ENCODE measurements at places on chromosomes 11 and 22.

- DNase-seq: peak; percentile 57
Measured at GRCh38 chr11:120079750-120080610, 57.9 kb downstream of the TRIM29 start.

DNA sequence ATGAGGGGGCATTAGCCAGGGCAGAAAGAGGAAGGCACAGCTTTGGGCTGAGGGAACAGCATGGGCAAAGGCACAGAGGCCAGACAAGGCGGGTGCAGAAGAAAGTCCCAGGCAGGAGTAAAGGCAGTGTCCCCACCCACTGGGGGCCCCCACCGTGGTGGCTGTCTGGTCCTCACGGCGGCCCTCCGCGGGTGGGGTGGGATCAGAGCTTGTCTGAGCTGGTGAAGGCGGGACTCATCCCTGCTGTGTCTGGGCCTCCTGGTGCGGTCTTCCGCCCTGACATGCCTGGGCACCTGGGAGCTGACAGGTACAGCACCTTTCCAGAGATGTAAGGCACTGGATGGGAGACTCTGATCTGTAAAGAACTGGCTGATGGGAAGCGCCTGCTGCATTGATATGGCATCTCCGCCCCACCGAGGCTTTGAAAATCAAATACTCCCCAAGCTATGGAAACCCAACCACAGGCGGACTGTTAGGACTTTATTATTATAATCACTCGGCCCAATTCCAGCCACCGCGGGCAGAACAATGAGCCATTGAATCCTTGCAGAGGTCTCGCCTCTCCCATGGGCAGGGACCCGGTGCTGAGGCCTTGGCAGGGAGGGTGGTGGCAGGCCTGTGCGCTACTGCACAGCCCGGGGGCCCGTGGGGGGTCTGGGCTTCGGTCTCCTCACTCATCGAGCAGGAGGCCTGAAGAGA, 14.2 kb upstream of the GNB1L start:
- DNase-seq: no peak

DNA sequence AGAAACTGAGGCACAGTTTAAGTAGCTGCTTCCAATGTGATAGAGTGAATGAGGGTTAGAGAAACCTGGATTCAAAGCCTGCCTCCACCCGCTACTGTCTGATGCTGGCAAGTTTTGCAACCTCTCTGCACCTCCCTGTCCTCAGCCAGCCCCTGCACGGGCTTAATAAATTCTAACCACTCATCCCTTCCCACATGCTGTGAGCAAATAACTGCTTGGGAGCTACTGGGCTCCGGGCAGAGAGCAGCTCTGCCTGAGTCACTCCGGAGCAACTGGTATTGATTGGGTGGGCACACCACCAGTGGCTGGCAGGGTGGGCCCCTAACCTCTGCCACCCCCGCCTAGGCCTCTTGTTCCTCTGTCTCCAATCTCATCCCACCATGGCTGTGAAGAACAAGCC, 104.3 kb upstream of the SYT13 start:
- peak; percentile 48 for DNase-seq

DNA sequence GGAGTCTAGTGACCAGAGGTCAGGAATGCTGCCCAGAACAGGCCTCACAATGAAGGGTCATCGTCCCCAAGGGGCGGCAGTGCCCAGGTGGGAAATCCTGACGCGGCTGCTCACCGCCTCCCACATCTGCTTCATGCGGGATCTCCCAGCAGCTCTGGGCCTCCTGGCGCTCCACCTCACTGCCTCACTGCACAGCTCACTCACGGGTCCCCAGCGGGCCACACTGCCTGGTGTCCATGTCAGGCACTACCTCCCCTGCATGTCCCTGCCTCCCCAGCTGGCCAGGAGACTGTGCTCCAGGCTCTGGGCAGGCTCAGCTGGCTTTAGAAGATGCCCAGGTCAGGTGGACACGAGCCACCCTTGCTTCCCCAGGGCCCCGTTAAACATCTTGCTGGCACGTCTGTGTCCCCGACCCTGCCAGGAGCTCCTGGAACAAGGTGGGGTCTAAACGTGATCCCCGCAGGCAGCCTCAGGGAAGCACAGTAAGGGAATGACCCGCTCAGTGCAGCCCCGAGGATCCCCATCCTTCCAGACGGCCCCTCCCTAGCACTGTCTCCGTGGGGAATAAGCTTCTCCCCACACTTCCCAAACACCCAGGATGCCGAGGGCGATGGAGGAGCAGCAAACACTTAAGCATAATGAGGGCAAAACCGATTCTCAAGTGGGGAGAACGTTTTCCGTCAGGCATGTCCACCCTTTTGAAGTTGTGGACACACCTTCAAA, 93.2 kb downstream of the TRMU start:
- no peak for DNase-seq

DNA sequence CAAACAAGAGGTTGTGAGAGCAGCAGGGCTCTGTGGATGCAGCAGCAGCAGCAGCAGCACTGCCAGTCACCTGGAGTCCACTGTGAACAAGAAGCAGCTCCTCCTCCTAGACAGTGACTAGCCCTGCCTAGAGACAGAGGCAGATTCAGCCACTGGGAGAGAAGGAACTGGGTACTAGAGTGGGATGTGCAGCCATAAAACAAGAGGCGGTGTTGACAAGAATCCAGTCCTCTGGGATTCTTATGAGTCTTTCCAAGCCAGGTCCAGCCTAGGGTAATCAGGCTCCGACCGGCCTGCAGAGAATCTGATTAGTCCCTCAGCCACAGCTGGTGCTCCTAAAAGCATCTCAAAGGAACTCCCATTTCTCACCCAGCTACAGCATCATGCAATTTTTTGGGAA, 83.9 kb upstream of the USP47 start:
- DNase-seq: peak; percentile 20

GRCh38 chr22:35214968-35215367, 42.3 kb upstream of the HMGXB4 start:
- no peak for DNase-seq

DNA sequence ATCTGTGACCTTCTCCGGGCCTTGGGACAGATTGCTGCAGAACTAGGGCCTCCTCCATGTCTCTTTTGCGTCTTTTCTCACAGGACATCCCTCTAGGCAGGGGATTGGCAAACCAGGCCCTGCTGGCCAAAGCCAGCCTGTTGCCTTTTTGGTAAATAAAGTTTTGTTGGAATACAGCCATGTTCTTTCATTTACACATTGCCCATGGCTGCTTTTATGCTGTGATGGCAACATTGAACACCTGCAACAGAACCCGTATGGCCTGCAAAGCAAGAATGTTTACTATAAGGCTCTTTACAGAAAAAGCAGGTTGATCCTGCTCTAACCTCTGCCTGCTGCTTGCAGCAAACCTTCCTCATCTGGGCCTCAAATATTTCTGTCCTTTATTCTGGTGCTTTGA, 56.8 kb upstream of the B3GAT1 start:
- DNase-seq: no peak

- DNase-seq: peak; percentile 20
Measured at GRCh38 chr11:57566905-57567514, 462 bp downstream of the UBE2L6 start.

- peak; percentile 34 for DNase-seq
Measured at GRCh38 chr22:42039271-42039670, 31.3 kb downstream of the NAGA start.

- peak; percentile 55 for DNase-seq
Measured at GRCh38 chr11:29309992-29310391, 706.8 kb downstream of the KCNA4 start.

DNA sequence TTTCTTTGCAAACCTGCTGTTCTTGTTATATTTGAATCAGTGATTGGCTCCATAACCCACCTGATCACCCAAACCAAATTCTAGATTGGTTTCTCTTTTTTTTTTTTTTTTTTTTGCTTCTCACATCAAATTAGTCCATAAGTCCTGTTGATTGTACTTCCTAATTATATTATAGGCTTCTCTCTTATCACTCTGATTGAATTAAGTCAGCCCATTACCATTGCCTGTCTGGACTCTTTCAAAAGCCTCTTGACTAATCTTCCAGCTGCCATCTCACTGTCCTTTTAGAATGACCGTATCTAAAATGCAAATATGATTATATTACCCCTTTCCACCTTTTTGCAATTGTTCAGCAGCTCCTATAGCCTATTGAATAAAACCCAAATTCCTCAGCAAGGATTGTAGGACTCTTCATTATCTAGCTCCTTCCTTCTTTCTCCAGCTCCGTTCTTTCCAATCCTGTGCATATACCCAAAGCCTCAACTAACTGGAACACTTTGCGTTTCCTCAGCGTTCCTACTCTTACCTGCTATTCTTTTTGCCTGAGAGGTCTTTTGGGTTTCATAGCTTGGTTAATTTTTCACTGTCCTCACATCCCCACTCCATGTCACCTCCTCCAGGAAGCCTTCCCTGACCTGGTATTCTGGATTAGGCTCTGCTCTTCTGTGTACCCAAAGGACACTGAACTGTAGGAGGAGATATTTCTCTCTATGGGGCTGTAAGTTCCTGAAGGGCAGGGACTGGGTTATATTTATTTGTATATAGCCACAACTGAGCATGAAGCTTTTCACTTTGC, 423.3 kb downstream of the TMEM135 start:
- no peak for DNase-seq

DNA sequence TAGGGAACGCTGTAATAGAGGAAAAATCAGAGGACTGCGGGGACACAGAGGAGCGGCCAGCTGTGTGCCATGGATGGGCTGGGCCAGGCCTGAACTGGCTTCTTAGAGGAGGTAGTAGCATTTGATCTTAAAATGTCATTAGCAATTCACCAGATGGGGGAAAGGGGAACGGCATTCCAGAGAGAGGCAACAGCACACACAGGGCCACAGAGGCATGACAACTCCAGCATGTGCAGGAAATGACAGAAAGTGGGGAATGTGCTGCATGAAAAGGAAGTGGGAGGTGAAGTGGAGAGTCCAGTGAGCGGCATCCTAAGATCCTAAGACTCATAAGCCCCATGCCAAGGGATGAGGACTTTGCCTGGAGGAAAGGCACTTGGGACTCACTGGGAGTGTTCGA, 69.0 kb downstream of the UBASH3B start:
- DNase-seq: peak; percentile 39

GRCh38 chr11:27436916-27437315, 35.7 kb downstream of the LGR4 start:
- DNase-seq: no peak

- DNase-seq: no peak
Measured at GRCh38 chr11:46374815-46375214, 6.7 kb upstream of the MDK start.

DNA sequence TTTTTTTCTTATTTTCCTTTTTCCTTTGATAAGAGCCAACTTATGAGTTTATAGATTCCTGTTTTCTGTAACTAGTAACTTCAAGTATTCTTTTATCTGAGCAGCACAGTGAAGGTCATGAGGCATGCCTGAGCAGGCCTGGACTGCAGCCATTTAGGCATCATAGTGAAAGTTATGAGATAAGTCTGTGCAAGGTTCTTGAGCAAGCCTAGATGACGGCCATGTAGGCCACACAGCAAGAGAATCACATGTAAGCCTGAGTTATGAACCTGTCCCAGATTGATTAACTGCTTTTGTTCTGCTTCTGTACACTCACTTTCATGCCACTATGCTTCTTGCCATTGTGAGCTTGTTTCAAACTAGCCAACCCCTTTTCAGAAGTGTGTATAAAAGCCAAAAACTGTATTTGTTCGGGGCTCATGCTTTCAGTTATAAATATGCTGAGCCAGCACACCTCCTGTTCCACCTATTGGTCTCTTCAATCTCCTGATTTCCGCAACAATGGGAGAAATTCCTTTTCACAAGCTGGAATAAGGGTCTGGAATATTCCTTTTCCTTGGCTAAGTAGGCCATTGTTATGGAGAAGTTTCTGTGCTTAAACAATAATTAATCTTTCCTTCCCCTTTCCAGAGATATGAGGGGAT, 745.7 kb downstream of the FAM181B start:
- no peak for DNase-seq

DNA sequence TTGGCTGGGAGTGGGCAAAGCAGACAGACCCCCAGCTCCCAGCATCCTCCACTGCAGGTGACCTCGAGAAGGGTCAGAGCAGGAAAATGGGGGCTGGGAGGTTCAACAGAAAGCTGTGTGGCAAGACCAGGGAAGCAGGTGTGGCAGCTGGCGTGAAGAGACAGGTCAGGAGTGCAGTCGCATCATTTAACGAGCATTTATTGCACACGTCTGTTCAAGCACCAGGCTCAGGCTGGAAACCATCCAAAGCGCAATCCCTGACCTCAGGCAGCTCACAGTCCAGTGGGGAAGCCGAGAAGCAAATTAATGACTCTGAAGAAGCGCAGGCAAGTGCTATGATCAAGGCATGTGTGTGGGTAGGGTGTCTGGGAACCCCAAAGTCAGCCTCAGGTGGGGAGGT, 7.4 kb downstream of the SLC25A45 start:
- DNase-seq: no peak

DNA sequence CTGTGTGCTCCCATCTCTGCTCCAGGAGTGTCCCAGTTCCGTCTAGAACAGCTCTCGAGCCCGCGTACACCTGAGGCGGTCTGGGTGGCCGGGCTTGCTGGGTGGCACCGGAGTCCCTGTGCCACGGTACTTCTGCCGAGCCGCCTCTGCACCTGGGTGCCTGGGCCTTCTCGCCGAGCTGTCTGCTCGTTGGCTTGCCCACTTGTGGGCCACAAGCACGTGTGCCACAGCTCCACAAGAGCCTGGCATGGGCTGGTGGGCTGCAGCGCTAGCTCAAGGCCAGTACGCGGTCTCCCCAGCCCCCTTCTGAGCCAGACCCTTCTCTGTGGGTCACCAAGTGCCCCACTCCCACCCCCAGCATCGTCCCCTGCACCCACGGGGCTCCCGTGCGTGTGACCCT, 388.0 kb downstream of the TBC1D22A start:
- DNase-seq: no peak

GRCh38 chr11:87351676-87352075, 313.9 kb downstream of the TMEM135 start:
- no peak for DNase-seq

DNA sequence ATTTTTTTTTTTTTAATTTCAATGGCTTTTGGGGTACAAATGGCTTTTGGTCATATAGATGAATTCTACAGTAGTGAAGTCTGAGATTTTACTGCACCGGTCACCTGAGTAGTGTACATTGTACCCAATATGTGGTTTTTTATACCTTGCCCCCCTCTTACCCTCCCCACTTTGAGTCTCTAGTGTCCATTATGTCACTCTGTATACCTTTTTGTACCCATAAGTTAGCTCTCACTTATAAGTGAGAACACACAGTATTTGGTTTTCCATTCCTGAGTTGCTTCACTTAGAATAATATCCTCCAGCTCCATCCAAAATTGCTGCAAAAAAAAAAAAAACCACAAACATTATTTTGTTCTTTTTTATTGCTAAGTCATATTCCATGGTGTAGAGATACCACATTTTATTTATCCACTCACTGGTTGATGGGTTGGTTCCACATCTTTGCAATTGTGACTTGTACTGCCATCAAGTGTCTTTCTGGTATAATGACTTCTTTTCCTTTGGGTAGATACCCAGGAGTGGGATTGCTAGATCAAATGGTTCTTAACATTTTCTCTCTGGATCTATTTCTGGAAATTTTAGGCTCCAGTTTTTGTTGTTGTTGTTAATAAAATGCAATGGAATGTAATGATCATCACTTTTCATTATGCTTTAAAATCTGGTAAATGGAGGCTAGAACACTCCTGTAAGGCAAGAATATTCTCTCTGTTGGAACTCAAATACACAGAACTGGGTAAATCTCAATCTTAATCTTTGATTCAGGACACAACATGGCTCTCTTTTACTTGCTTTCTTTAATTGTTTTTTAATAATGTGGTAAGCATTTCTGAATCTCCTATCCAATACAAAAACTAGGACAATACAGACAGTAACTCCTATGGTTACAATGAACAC, 10.3 kb downstream of the NEAT1 start:
- DNase-seq: no peak

GRCh38 chr11:33689085-33689484, 11.5 kb downstream of the C11orf91 start:
- no peak for DNase-seq

All from AG20443 (cell line).